H1 (cell line): ENCODE measurements at places on chromosomes 7 and 10.

DNA sequence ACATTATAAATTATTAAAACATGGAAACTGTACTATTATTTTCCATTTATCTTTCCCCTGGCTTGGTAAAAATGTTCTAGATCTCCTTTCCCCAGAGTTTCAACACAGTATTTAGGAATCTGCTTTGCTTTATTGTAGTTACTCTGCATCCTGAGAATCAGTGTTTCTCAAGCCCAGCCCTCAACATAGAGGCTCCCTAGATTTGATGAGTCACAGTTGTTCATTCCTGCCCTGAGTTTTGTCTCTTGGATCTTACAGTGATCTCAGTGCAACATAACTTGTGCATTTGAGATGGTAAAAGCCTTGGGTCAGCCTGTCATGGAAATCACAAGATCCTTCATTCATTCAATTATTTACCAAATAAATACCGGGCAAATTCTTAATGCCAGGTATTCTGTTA, 63.0 kb downstream of the VAX1 start:
- no peak for DNase-seq

- no peak for DNase-seq
Observed at GRCh38 chr7:106501605-106502580, 159.1 kb downstream of the CCDC71L start.

- DNase-seq = no peak
Observed at GRCh38 chr7:91922857-91923256, 17.8 kb upstream of the AKAP9 start.

DNA sequence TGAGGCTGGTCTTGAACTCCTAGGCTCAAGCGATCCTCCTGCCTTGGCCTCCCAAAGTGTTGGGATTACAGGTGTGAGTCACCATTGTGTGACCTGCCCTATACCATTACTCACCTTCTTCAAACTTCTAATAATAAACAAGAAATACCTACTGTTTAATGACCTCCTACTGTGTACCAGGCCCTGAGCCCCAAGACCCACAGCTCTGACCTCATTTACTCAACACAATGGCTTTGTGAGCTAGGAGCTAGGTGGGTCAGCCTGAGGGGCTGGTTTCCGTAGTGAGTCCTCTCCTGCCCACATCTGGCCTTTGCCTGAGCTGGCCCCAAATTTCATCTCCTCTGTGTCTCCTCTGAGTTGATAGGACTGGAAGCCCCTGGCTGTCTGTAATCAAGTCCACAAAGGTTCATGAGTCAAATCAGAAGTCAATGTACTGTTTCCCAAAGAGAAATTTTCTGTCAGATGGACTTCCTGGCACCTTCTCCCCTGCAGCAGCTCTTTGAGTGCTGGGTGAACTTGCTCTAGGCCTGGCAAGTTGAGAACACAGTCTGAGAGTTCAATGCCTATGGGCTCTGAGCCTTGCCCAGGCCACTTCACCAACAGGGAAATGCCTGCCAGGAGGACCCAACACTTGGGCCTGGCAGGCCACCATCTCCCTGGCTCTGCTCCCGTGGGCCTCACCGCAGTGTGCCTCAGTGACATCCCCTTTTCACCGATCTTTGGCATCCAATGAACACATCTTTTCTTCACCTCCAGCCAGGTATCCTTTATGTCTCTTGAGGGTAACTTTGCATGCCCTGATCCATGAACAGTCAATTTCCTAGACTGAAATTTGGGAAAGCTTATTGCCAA, 24.0 kb downstream of the NEURL1 start:
- no peak for DNase-seq

- DNase-seq = no peak
Observed at GRCh38 chr7:68963552-68963951, 634.7 kb upstream of the AUTS2 start.

- DNase-seq = no peak
Observed at GRCh38 chr10:86733260-86733671, 23.2 kb upstream of the BMPR1A start.

DNA sequence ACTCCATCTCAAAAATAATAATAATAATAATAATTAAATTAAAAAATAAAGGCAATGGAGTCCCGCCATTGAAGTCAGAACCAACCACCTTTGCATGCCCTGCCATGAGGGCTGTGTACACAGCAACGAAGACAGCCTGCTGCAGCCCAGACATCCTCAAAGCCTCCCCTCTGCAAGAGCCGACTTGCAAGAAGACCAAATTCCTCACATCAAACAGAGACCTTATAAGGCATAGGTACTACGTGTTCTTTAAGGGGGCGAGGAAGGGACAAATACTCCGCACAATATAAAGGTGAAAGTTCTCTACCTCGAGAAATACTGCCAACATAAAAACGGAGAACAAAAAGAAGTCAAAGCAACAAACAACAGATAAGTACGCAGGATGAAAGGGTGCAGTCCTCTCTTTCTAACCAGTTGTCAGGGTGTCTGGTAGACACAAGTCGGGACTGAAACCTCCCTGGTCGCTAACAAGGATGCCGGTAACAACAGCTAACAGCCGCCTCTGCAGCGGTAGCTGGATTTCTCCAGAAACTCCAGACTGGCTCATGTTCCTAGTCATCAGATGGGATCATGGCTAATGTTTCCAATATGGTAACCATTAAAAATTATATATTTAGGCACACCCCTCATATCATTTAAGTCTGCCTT, 23.6 kb downstream of the FGFR2 start:
- DNase-seq = no peak

GRCh38 chr7:73839743-73840714, 2.3 kb downstream of the METTL27 start:
- no peak for DNase-seq

DNA sequence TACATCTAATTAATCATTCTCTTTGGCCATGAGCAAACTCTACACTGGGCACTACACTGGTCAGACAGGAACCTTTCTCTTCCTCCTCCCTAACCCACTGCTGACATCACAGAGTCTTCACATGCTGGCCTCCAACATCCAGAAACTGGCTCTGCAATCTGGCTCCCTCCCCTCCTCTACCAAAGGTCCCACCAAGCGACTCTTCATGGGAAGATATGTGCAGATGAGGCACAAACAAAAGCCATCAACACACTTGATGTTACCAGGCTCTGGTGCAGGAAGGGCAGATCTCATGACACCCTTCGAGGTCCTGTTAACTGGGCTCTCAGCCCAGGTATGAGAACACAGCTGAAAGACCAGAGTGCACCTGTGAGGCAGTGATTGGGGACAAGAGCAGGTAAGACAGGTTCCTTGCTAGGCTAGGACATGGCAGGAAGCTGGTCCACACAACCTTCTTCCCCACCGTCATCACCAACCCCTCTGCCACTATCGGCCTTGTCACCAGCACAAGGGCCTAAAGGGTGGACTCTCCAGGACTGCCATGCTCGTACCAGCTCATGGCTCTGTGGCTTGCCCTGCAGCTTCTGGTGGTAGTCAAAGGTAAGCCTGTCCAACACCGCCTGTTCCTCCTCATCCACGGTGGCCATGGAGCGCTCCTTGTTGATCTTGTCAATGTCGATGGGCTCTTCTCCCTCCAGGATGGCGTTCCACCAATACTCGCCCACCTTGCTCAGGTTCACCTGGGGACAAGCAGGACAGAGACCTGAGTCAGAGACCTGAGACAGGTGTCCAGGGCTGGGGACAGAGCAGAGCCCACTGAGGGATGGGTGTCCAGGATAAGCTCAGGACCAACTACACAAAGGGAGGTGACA, 66.6 kb upstream of the CAMK2B start:
- no peak for DNase-seq

GRCh38 chr7:105688617-105689016, 107.3 kb upstream of the EFCAB10 start:
- DNase-seq = no peak

GRCh38 chr10:33095867-33096815, 138.1 kb upstream of the ITGB1 start:
- DNase-seq = no peak

DNA sequence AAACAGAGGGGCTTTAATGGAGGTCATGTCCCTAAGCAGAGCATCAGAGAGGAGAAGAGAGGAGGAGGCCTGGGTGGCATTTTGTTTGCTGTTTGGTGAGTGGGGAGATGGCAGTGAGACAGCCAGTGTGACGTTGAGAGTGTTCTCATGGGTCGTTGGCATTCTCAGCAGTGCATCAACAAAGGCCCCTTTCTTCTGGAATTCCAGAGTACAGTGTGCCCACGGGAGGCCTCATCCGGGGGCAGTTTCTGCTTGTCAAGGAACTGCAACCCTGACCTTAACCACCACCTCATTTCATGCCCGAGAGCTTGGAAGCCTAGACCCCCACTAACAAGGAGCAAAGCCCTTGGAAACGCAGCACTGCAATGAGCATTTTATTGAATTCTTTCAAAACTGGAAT, 92.9 kb downstream of the CELF2 start:
- DNase-seq = no peak

DNA sequence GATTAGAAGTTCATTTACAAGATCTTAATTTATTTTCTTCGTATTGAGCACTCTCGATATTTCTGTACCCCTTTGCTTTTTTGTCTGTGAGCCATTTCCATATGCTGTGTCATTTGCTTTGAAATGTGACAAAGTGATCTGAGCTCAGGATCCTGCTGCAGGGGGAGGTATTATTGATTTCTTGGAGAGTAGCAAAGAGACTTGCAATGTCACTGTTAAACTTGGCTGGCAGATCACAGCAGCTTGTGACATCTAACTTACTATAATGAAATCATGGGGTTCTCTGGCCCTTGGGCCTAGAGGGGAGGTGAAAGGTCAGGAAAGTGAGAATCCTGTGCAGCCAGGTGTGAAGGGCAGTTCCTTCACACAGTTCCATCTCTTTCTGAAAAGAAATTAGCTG, 923.4 kb downstream of the REEP3 start:
- DNase-seq = no peak

GRCh38 chr7:35691827-35692307, 3.1 kb downstream of the HERPUD2 start:
- DNase-seq = no peak

DNA sequence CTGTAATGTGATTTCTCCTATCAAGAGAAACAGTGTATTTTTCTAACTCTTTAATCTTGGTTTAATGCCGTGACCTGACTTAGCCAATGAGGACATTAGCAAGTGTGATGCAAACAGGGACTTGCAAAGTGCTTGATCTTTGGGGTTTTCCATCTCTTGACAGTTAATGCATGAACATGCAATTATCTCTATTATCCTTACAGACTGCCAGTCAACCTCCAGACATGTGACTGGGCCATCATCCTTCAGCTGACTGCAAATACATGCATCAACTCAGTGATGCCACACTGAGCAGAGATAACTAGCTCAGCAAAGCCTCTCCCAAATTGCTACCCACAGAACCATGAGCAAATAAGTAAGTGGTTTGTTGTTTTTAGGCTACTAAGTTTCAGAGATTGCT, 409.6 kb downstream of the GPAM start:
- no peak for DNase-seq

DNA sequence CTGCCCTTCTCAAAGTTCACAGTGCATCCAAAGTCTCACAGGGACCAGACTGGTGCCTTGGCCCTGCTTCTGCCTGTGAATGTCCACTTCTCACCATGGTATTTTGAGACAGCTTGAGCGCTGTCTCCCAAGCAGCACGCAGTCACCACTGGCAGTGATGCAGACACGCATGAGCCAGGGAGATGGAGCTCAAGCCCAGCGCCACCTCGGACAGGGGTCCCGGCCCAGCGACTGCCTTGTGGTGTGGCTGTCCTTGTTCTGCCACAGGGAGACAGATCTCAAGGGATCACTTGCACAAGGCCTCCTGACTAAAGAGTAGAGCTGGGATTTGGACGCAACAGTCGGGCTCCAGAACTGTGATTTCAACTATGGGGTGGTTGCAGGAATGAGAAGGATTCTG, 92.6 kb upstream of the MBL2 start:
- DNase-seq = no peak

DNA sequence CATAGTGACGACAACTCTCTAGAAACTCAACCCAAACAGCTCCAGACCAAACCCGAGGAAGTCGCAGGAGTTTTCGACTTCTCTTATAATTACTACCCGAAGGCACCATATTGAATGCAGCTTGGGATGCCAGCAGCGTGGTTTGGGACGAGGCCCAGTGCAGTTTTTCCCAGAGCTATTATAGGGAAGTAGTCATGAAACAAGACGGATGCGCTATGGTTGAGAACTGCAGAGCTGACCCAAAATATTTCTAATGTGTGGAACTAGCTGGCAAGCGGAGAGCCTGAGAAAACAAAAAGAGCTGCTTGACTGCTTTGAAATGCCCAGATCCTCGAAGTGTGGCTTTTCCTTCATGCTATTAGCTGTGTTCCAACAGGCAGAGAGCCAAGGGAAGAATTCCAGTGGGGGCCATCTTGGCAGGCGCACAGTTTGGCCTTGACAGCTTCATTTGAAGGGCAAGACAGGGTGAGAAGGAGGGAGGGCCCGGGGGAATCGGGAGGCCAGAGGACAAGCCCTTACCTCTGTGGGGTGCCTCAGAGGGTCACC, 122.7 kb downstream of the CUL2 start:
- no peak for DNase-seq

GRCh38 chr10:127886371-127887051, 6.2 kb downstream of the CLRN3 start:
- DNase-seq = peak; percentile 35

- DNase-seq = no peak
Observed at GRCh38 chr7:117012696-117013095, 59.4 kb downstream of the ST7 start.

GRCh38 chr7:105810556-105810955, 65.8 kb downstream of the ATXN7L1 start:
- no peak for DNase-seq

DNA sequence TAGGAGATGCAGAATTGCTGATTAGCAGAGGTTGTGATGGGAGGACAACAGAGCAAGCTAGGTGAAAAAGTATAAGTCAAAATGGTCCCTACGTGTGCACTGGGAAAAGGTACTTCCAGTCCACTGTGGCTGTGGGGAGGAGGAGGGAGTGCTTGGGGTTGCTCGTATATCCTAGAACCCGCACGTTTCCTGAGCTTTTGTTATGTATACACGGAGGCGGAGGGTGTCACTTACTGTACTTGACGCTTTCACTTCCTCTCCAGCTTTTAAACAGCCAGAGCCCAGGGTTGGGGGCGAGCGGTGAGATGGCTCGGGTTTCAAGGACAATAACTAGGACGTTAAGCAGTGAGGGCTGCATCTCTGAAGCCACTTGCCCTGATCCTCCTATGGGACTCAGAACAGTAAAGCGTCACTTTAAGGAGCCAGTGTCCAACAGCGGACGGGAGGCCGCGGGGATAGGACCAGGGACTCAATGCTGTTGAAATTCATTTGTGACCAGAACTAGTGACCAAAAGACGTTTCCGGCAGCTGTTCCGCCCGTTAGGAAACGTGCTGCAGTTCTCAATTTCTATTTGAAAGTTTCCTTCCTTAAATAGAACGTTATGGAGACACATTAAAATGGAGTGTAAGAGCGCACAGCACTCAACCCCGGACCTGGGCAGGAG, 985 bp upstream of the ETV1 start:
- DNase-seq = peak; percentile 80
